ENCODE measurements at places on chromosomes 12 and 14. TPM values are rescaled to one million over a fixed set of nuclear protein-coding genes. Genes with fewer than 3 reads are reported as not detected.

C1R gene
- total RNA-seq = 174 TPM

TMEM117 gene
- 17.7 TPM for total RNA-seq

IKZF4 gene
- total RNA-seq = 10.7 TPM

TPPP2 gene
- total RNA-seq = 94.3 TPM

CDH24 gene
- total RNA-seq = 10.2 TPM

SLC5A8 gene
- 0.71 TPM for total RNA-seq

CEBPE gene
- total RNA-seq = 0.19 TPM

ASIC1 gene
- 3.5 TPM for total RNA-seq

DDX11 gene
- total RNA-seq = 49.6 TPM

KRT8 gene
- 13.2 TPM for total RNA-seq

CISTR gene
- not detected for total RNA-seq

IRAK3 gene
- total RNA-seq = 6.1 TPM

DENR gene
- total RNA-seq = 33.3 TPM

IQSEC3 gene
- total RNA-seq = 12.2 TPM

GCH1 gene
- 11.3 TPM for total RNA-seq

PRKD1 gene
- 67.2 TPM for total RNA-seq

MAP3K9 gene
- total RNA-seq = 22.5 TPM

SLC38A4 gene
- 1.3 TPM for total RNA-seq

APOLD1 gene
- 9.2 TPM for total RNA-seq

RDH12 gene
- 0.63 TPM for total RNA-seq

A2ML1 gene
- 47.6 TPM for total RNA-seq

IL23A gene
- 8.1 TPM for total RNA-seq

FSCB gene
- total RNA-seq = 21.0 TPM
